ENCODE measurements at places on chromosomes 3 and 15. TPM values are rescaled to one million over a fixed set of nuclear protein-coding genes. Genes with fewer than 3 reads are reported as not detected.

GRCh38 chr3:82038556-82038955, 277.1 kb upstream of the GBE1 start:
- no peak for DNase-seq

GRCh38 chr15:32106401-32107381, 76.4 kb downstream of the CHRNA7 start:
- DNase-seq, result no peak

GRCh38 chr3:39065197-39065596, 13.4 kb downstream of the WDR48 start:
- no peak for DNase-seq

DNA sequence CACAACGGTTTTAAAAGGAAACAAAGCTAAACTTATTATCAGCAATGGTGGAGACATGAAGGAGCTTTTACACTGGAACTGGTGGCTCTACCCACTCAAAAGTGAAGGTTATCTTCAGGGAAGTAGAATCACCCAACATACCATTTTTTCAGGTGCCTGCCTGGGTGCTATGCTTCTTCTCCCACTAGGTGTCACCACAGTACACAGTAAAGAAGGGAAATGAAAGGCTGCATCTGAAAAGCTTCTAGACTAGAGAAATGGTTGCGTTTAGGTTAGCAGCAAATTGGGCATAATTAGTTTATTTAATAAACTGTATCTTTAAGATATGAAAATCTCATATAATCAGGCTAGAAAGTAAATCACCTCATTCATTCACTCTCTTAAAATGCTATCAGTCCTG, 47.0 kb upstream of the SELENOK start:
- DNase-seq, result peak; percentile 40

DNA sequence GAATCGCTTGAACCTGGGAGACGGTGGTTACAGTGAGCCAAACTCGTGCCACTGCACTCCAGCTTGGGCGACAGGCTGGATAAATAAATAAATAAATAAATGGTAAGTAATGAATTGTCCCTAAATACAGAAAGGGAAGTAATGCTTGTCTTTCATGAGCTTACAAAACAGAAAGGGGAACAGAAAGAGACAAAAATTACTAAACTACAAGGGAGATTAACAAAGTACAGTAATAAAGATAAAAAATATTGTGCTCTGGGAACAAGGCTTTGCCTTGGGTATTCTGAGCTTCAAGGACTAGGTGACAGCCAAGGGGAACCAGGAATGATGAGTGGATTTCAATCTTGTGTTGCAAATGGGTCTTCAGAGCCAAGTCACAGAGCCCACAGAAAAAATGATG, 9.2 kb upstream of the HLTF start:
- no peak for DNase-seq

DNA sequence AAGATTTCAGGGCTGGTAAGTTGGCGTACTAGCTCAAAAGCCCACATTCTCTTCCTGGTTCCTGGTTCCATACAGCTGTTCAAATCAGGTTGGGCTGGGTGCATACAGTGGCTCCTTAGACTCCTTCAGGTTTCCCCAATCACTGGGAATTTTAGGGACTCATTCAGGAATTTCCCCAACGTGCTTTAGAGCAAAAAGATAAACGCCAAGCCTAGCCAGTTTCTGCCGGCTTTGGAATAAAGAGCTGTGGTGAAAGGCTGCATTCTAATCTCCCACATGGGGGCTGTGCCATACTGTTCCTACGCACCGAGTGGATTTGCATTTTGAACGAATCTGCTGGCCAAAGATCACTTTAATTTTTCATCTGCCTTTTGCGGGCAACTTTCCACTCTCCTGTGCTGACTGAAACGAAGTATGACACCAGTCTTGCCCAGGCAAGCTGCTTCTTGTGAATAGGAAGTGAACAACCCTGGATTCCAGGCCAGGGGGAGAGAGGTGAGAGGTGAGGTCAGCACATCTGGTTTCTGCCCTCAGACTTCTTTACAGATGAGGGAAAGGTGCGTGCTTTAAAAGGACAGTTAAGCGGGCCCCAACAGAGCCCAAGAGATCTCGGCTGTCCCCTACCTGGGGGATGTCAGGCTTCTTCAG, 184.2 kb upstream of the PDZRN3 start:
- no peak for DNase-seq

- DNase-seq, result no peak
These were observed 120.1 kb downstream of the DNAJB8 start for GRCh38 chr3:128346562-128346961.

- no peak for DNase-seq
These were observed 22.4 kb upstream of the TM4SF19 start for GRCh38 chr3:196360586-196360985.

GRCh38 chr3:8627201-8627940, 17.2 kb downstream of the SSUH2 start:
- DNase-seq, result no peak

GRCh38 chr3:111636366-111636885, 41.3 kb upstream of the ZBED2 start:
- no peak for DNase-seq

DNA sequence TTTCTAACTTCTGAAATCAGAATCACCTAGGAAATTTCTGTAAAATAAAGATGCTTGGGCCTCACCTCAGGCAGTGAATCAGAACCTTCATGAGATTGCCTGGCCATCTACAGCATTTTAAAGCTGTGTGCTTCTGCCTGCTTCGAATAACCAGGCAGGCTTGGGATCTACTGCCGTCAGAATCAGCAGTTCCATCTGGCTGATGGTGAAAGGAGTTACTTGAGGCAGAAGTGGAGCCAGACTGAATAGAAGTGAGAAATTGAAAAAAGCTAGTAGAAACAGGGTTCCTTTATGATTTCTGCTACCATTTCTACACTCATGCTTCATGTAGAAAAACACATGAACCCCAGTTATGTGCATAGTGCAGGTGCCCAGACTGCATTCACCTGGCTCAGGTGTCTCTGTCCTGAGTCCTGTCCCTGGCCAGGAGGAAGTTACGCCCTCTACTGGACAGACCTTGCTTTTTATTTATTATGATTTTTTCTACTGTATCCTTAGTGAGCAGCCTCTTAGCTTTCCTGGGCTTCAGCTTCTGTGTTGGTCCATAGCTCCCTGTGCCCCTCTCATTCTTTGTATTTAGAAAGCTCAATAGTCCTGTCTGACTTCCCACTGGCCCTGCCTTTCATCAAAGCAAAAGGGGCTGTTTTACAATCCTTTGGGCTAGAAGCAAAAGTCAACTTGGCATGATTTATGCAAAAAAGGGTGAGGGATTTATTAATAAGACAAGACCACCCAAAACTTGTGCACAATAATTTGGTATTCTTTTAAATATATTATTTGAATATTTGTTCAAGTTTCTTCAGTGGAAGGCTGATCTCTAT, 200.8 kb upstream of the GOLGA6L4 start:
- DNase-seq, result no peak

GRCh38 chr15:98713585-98714001, 65.3 kb downstream of the IGF1R start:
- no peak for DNase-seq

DNA sequence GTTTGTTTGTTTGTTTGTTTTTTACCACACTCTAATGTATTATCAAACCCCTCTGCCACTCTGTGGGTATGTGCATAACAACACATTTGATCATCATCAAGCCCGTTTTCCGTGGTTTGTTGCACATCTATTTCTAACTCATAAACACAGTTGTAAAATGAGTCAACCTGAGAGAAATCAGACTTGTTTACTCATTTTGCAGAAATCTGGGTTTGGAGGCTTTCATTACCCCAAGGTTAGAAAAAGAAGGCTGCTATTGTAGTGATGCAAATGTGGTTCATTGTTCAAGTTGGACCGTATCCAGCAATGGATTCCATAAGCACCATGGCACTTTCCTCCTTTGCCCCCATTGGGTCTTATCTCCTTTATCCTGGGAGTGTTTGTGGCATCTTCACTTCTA, 353.2 kb upstream of the SOX2 start:
- no peak for DNase-seq

Gene HEG1
- 47.6 TPM for total RNA-seq

Gene ANKRD34C
- total RNA-seq, result not detected

Gene TMEM212
- total RNA-seq, result not detected

Gene AGTR1
- total RNA-seq, result 1.9 TPM

Gene SLC2A2
- 22.4 TPM for total RNA-seq

Data from mucosa of gallbladder (tissue), 1 donor.